ENCODE measurements at places on chromosomes 2 and 18.

DNA sequence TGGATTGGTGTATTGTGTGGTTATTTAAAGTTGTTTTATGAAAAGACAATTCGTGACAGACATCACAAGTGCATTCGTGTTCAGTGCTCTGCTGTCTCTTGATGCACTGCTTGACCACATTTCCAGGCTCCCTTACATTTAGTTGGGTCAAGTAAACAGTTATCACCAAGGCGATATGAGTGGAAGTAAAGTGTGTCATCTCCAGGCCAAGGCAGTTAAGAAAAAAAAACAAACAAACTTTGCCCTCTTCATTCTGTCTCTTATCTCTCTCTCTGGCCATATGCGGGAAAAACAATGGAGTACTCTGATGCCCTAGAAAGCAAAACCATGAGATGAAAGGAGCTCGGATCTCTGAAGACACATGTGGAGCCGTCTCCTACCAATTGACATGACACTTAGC, 131.1 kb downstream of the DSEL start:
- DNase-seq = no peak

DNA sequence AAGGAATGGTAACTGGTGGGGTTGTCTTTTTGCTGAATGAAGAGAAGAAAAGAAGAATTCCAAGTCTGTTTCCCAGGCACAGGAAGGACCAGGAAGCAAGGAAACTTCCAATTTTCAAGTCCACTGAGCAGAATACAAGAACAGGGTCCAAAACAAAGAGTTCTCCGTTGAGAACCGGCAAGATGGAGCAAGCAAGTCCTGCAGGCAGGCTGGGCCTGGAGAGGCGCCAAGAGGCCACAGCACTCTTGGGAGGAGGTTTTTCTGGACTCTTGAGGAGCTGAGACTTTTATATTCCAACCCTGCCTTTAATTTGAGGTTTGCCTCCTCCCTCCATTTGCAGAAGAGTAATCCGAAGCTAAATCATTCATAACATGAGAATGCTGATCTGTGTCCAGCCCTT, 224.5 kb downstream of the IKZF2 start:
- no peak for DNase-seq

DNA sequence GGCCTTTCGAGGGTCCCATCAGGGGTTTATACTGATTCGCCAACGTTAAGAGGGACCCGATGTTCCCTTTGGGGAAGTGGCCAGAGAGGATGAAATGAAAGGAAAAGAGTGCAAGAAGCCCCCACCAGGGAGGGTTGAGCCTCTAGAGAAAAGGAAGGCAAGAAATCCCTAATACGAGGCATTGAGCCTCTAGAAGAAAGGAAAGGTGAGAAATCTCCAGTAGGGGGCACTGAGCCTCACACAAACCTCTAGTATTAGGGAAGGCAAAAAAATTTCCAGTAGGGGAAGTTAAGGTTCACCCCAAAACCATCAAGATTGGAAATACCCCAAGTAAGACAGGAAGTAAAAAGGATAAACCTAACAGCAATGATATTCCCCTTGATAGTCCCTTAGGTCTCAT, 9.8 kb upstream of the SAP130 start:
- no peak for DNase-seq

- no peak for DNase-seq
Observed at GRCh38 chr18:63002803-63003445, 287.6 kb downstream of the PHLPP1 start.

DNA sequence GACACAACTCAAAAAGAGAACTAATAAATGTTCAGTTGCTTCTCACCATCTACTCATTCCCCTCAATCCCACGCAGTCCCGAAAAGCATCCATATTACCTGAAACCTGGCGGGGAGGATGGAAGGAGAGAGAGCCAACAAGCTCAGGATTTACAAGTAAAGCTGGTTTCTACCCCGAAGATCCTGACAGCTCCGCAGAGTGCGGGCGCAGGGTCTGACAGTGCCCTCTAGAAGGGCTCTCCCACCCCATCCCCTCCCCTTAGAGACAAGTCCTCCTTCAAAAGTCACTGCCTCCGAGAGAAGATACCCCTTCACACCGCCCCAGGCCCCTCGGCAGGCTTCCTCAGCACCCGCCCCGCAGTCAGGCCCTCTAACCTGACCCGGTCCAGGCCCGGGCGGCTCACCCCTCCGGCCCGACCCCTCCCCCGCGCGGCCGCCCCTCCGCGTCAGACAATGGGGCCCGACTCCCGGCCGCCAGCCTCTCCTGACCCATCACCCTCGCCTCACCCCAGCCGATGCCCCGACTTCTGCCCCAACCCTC, 550 bp downstream of the RAB1A start:
- DNase-seq = no peak

GRCh38 chr18:78716022-78716421, 263.6 kb upstream of the SALL3 start:
- DNase-seq = no peak

DNA sequence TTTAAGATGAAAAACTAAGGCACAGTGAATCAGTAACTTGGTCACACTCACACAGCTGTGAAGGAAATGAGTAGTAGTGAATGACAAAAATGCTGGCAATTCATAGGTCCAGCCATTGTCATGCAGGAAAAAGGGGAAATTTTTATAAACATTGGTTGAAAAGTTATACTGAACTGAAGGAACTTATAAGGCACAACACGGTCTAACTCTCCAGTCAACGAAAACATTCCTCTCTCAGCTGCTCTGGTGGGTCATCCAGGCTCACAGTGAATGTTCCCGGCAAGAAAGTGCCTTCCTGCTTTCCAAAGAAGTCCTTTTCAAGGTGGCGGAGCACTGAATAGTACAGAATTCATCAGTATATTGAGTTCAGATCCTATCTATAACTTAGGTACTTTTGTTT, 476.1 kb downstream of the DCC start:
- DNase-seq = no peak

GRCh38 chr2:191180713-191181112, 29.9 kb upstream of the STAT4 start:
- no peak for DNase-seq

- no peak for DNase-seq
Observed at GRCh38 chr2:7068457-7068856, 151.2 kb downstream of the RNF144A start.

DNA sequence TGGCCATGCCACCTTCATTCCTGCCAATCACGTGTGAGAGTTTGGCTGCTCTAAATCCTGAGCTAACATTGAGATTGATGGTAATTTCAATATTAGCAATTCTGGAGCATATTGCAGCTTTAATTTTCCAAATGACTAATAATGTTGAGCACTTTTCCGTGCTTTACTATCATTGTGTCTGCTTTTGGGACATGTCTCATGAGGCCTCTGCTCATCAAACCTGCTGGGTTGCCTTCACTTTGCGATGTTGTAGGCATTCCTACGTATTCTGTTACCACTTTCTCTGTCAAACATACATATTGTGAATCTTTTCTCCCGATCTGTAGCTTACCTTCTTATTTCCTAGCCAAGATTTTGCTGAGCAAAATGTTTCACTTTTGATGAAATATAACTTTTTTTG, 466.6 kb downstream of the GALR1 start:
- DNase-seq = no peak

- no peak for DNase-seq
Observed at GRCh38 chr18:3356614-3357013, 93.4 kb upstream of the TGIF1 start.

DNA sequence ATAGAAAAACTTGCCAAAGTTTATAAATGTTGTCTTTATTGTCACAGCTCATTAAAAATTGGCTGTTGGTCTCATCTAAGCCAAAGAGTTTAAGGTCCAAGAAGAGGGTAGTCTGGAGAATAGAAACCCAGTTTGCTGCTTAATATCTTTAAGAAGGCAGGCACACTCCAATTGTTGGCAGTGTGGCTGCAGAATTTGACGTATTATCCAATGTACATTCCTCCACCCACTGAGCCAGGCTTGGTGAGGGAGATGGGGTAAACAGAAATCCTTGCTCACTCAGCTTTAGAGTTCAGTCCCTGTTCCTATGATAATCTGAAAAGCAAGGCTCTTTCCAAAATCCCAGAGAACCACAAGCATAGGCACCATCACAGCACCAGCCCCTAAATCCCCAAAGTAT, 10.7 kb upstream of the ADD2 start:
- DNase-seq = no peak

DNA sequence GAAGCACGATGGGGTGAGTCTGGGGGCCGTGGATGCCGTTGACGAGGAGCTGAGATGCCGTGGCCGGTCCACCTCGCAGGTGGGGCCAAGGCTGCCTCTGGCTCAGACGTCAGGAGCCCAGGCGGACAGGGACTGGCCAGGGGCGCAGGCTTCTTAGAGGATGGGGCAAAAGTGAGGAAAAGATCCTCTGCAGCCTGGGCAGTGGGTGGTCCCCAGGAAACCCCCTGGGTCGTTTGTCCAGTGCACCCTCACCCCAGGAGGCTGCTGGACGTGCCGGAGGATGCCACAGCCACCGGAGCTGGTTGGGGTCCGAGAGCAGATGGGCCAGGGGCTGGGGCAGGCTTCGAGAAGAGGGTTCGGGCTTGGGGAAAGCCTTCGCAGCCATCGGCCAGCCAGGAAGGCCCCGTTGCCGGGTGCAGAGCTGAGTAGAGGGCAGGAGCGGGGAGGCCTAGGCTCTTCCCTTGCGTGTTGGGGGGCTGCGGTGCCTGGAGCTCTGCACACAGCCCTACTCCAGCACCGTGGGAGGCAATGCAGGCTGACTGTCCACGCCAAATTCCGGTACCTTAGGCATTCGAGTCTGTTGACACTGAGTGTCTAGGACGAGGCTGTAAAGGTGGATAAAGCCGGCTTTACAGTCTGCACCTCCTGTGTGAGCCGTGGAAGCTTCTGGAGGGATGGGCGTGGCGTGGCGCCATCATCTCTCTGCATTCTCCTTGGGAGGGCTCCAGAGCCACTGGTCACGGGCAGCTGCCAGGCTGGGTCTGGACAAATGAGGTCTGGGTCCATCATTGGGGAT, 18.8 kb downstream of the GPC1 start:
- no peak for DNase-seq

- DNase-seq = no peak
Observed at GRCh38 chr2:125167152-125167551, 1142.1 kb downstream of the CNTNAP5 start.

DNA sequence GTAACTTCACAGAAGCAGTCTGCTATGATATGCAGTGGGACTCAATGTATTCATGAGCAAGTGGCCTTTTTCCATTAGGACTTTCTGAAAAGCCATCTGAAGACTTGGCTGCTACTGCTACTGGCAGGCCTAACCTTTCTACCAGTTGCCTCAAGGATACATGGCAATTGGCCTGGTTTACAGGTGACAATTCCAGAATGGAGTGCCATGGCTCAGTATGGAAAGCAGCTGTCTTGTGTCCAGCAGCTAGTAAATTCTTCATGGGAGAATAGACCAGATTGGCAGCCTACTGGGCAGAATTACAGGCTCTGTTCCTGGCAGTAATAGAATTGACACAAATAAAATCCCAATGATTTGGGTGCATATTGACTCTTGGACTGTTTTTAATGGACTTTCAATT, 12.6 kb upstream of the TMX3 start:
- no peak for DNase-seq

DNA sequence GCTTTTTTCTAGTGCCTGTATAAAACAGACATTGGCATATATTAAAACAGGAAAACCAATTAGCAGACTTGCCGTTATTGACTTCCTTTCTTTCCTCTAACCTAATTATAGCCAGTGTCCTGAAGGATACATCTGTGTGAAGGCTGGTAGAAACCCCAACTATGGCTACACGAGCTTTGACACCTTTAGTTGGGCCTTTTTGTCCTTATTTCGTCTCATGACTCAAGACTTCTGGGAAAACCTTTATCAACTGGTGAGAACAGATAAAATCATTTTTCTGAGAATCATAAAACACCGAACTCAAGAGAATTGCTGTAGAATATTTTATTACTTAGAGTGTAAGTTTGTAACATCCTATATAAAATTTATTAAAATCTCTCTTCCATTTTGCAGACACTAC, 74.3 kb downstream of the SCN2A start:
- DNase-seq = no peak

- DNase-seq = no peak
Observed at GRCh38 chr2:160491911-160492371, 1.7 kb downstream of the RBMS1 start.

- no peak for DNase-seq
Observed at GRCh38 chr2:145691659-145692058, 1171.7 kb upstream of the ZEB2 start.

DNA sequence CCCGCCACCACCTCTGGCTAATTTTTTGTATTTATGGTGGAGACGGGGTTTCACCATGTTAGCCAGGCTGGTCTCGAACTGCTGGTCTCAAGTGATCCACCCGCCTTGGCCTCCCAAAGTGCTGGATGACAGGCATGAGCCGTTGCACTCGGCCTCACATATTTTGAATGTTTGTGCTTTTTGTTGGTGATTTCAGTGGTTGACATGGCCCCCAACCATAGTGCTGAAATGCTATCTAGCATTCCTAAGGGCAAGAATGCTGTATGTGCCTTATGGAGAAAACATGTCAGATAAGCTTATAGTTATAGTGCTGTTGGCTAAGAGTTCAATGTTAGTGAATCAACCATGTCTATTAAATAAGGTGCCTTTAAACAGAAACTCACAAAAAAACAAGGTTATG, 8.9 kb downstream of the ZAP70 start:
- DNase-seq = no peak

DNA sequence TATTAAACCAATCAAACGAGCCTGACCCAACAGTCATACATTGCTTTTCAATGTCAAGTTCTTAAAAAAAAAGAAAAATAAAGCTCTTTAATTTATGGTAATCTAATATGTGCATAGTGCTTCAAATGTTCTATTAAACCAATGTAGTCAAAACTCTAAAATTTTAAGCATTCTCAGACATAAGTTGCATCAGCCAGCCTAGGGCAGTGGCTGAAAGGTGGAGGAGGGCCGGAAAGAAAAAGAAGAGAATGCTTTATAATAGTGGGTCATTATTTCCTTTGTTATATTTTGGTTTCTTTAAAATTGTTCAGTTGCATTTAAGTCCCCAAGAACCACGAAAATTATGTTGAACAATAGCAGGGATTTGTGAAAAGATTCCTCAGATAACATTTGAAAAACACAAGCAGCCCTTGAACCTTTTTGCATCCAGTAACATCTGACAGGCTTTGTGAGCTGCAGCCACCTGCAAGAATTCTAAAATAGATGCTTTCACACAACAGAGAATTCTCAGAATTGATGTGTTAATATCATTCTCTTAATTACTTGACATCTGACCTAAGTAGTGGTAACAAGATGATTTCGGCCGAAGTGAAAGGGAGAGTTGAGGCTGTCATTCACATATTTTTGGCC, 252.1 kb downstream of the CDCA7 start:
- no peak for DNase-seq

DNA sequence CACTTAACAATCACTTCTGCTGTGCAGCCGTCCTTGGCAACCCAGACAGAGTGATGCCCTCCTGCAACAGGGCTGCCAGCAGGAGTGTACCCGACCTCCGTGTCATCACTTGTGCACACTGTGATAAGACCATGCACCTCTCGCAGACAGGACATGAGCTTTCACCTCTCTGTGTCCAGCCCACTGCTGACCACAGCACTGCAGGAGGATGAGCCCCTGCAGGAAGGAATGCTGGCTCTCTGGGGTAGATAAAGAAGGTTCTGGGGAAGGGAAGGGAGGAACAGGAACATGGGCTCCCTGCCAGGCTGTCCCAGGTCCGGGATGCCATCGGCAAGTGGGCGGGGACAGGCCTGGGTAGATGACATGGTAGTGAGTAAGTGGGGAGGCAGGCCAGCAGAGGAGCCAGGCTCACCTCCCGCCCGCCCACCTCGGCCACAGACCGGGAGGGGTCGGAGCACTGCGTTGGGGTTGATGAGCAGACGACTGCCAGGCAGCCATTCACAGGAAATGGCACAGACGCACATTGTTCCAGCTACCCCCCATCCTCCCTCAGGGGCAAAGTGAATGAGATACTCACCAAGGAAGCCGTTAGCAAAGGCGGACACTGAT, 18.6 kb upstream of the COL6A3 start:
- no peak for DNase-seq

- DNase-seq = no peak
Observed at GRCh38 chr2:217654168-217654567, 348.6 kb downstream of the TNS1 start.
